Germinal center (tissue), 1 donor: ENCODE measurements at places on chromosomes 6 and 20.

GRCh38 chr6:103672169-103672568 lies 1187.5 kb downstream of the HACE1 start:
- DNase-seq = no peak

DNA sequence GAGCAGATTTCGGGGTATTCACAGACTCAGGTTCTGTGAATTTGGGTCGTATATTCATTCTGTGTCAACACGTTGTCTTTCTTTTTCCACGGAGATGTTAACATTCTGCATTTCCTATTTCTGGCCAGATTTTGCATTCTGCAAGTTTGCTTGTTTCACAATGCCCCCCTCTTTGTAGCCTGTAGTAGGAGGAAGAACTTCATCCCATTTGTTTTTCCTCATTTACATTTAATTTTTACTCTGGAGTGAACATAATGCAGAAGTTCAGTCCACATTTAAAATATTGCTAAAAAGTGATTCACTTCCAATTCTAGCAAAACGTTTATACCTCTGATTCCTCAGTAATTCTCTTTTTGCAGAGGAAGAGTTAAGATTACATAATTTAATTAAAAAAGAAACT lies 12.9 kb downstream of the TAGAP start:
- DNase-seq = no peak

DNA sequence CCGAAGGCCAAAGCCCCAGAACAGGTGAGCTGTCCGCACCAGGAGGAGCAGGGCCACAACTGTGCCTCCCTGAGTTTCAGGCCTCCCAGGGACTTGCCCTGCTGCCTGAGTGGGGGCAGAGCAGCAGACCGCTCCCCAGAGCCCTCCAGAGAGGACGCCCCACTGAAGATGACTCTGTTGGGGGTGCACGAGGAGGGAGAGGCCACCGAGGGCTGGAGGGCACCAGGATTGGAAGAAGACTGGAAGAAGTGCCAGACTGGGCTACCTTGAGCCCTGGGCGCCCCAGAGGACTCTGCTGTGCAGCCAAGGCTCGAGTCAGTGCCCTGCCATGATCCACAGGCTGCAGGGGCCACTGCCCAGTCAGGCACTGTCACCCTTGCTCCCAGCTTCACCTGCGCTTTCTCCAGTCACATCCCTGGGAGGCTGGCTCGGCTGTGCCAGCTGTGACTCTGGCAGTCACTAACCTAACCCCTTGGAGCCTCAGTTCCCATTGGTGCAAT lies 11.3 kb downstream of the CST7 start:
- no peak for DNase-seq

- DNase-seq = no peak
Observed at GRCh38 chr6:137706083-137706750, 160.8 kb upstream of the TNFAIP3 start.

DNA sequence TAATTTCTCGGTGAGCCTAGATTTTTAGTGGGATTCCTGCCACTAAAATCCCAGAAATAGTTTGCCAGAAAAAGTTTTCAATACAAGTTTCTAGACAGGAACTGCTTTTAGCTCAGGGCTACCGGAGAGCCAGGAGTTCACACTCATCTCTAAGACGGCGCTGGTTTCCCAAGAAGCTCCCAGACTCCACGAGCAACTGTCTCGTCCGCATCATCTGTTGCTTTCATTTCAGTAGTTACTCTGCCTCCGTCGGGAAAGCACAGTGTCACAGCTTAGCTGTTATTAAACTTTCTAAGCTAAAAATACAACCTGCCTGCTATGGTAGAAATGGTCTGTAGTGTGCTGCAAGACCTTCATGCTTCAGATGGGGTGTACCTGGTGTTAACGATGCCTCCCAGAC lies 197.3 kb upstream of the SNX9 start:
- DNase-seq = no peak

GRCh38 chr6:100173211-100173610 lies 179.2 kb upstream of the MCHR2 start:
- DNase-seq = no peak

DNA sequence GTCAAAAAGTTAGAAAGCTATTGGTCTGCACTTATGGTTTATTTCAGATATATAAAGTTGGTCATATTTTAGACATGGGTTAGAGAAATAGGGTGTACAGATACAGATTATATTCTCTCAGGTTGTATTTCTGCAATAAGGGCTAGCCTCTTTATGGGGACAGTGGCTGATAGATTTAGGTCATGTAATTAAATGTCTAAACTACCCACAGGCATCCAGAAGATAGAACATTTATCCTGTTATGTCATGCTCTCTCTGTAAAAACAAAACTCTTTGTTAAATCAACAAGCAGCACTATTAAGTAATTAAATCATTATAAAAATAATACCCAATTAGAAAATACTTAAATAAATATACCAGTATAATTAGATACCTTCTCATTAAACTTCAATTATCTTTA lies 612.6 kb upstream of the CITED2 start:
- no peak for DNase-seq

DNA sequence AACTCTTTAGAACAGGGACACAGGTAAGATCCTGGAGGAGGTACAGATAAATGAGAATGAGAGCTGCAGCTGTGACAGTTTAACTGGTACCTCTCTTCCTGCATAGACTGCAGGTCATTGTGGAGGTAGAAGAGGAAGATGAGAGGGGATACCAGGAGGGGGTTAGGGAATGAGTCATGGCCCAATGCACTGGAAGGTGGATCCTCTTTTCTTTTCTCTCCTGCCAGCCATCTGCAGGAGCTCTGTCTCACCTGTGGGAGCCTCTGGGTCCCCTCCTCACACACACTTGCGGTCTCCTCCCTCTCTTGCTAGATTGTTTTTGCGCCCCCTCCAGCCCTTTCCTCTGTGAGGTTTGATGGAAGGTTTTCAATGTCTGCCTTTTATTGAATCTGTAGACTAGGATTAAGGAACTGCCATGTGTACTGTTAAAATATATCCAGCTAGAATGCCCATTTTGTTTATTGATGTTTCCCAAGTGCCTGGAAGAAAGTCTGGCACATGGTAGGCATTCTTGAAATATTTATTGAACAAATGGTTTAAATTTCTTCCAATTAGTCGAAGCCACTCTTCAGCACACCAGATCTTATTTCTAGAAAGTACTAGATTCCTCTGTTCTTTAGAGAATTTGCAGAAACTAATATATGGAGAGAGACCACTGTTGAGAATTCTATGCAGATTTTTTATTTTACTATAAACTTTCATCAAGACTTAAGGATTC lies 13.0 kb downstream of the C6orf163 start:
- DNase-seq = no peak

DNA sequence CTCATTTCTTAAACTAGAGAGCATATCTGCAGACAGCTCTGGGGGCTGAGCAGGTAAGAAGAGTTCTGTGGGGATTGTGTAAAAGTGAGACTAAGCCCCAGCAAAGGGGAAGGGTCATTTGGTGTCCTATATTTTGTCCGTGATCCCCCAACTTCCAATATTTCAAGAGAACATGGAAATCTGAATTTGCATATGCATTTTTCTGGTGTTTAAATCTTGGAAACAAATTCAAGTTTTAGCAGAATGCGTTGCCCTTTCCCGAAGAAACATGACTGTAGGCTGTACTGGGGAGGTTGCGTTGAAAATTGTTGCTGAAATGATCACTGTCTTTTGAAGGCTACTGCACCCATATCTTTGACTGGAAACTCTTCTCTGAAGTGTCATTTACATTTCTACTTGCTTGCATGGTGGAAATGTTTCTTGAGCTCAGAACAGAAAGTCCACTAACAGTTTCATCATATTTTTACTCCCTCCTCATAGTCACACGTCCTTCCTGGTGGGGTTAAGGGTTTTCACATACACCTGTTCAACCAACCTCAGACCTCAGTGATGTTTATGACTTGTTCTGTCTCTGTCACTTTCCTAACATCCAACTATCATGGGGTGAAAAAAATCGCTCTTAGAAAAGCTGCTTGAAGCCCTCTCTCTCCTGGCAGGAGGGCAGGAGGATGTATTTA lies 140.3 kb downstream of the BCAS1 start:
- no peak for DNase-seq

- DNase-seq = no peak
Observed at GRCh38 chr20:39698752-39699151, 736.6 kb downstream of the DHX35 start.

- no peak for DNase-seq
Observed at GRCh38 chr6:121760745-121761144, 325.3 kb downstream of the GJA1 start.

- no peak for DNase-seq
Observed at GRCh38 chr20:3121271-3121911, 36.9 kb upstream of the AVP start.

GRCh38 chr6:121426686-121427085 lies 8.8 kb upstream of the GJA1 start:
- DNase-seq = no peak

- no peak for DNase-seq
Observed at GRCh38 chr20:13338999-13339411, 117.9 kb downstream of the ISM1 start.

DNA sequence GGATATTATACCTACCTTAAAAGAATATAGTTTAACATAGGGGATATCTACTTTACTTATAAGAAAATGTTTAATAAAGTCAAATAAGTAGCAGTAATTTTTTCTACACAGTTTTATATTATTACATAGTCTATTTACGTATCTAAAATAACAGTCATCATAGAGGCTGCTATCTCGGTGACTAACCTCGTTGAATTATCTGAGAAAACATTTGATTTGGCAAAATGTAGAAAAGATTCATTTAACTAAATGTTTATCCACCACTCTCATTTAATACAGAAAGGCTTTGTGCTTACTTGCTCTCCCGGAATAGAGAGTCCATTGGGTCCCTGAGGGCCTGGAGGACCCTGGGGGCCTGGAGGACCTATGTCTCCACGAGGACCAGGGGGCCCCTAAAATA lies 103.6 kb downstream of the COL12A1 start:
- no peak for DNase-seq

DNA sequence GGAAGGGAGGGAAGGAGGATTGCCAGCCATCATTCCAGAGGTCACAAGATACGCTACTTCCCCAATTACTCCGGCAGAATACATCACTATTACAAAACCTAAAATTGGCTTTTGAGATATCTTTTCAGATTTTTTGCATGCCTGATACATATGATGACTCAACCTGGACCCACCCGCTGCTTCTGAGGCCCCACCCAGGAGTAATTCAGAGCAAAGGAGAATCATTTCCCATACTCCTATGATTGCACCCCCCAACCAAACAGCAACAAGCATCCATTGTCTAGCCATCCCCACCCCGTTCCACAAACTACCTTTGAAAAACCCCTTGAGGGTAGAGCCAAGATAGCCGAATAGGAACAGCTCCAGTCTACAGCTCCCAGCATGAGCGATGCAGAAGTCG lies 163.5 kb upstream of the GJE1 start:
- DNase-seq = no peak

DNA sequence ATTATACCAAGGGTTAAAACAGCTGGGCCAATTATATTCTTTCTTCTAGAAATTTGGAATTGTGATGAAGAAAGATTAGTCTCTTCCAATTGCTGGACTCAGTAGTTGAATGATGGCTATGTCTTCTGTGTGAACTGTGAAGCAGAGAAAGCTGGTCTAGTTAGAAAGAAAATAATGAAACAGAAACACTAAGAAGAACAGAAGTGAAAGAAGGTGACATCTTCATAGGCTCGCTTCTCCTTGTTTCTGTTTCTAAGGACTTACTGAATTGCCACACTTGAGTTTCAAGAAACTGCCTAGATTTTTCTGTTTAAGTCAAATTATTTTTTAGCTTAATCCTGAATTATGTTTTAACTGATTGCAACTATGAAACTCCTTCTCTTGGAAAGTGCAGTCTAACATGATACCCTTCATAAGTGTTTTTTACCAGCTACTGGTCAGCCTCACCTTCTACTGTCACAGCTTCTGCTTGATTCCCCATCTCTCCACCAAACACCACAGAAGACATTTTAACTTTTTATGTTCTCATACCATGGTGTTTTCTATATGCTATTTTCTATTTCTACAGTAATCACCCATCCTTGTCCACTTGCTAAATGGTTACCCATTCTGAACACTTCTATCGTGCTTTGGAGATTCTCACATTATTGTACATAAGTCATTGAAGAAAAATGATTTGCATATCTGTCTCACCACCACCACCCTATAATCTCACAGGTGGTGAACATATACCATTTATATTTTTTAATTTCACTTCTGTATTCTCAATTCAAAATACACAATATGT lies 268.8 kb downstream of the GRIK2 start:
- DNase-seq = no peak

DNA sequence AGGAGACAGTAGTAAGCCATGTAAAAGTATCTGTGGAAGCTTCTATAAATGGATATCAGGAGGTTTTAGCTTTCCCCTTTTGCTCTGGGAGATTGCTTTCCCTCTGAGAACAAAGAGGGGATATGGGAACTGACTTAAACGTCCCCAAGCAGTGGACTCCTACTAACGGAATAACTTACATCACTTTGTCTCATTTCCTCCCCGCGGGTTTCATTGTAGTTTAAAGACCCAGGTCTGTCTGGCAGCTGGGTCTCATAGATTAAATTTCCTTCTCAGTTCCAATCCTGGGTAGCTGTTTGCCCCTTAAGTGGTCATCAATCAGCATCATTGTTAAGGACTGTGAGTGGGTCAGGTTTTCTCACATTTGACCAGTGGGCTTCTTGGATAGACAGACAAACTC lies 68.7 kb downstream of the PLAGL1 start:
- no peak for DNase-seq

DNA sequence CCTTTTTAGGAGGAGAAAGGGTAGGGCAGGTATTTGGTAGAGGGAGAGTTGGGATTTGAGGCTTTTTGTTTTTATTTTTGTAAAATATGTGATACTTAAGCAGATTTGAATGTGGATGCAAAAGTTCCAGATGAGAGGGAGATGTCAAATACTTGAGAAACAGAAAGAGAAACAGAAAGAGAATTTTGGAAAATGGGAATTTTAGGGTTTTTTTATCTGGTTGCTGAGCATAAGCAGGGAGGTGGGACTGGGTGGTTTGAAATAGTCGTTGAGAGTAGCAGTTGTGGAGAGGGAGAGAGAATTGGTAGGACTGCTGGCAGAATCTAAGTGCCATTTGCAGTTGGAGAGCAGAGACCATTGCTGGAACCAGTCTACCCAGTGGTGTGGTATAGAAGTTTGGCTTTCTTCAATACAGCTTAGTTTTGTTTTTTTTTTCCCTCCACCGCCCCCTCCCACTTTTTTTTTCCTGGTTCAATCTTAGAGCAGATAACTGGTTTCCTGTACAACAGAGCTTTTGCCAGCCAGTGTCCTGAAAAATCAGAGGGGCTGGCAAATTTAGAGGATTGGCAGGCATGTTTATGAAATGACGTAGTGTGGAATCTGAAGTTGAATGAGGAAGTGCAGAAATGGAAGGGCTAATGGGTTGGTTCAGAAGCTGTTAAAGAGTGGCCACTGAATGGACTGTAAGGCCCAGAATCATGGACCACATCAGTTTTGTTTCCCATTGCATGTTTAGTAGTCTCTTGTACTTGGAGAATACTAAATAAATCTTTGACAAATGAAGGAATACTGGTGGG lies 68.7 kb downstream of the ATRN start:
- DNase-seq = no peak

- DNase-seq = peak; percentile 39
Observed at GRCh38 chr20:59560588-59561227, 43.6 kb upstream of the PHACTR3 start.

- DNase-seq = no peak
Observed at GRCh38 chr6:22101163-22101562, 195.7 kb downstream of the PRL start.
